KBM-7 (cell line): ENCODE measurements at places on chromosomes 1 and 21.

DNA sequence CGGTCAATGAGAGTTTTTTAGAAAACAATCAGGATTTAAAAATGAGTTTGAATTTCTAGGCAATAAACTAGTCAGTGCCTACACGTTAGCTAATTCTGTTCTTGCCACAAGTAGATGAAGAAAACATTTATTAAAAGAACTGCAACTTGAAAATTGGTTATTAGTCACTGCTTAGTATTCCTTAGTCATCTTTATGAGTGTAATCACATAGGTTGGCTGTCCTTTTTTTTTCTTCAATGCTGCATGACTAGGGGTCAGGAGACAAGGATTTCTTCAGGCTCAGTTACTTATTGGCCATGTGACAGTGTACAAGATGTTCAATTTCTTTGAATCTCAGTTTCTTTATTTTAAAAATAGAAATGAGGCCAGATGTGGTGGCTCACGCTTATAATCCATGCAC is 17.1 kb downstream of the SOAT1 start:
- DNase-seq = no peak

- DNase-seq = no peak
Observed at GRCh38 chr21:35470522-35470921, 421.4 kb upstream of the RUNX1 start.

DNA sequence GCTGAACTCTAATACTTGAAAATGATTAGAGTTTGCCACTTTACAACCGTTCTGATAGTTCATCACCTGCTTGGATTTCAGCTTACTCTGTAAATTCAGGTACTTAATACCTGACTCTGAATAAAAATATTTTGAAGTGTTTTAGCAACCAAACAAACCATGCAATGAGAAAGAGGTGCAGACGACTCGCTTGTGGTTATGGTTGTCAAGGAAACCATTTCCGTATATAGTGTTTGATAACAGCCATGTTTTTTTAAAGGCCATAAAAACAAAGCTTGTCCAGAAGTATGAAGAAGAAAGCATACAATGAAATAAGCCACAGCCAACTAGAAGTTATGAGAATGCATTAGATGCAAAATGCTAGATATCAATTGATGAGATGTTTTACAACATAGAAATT is 167.2 kb upstream of the HMCN1 start:
- peak; percentile 56 for DNase-seq

DNA sequence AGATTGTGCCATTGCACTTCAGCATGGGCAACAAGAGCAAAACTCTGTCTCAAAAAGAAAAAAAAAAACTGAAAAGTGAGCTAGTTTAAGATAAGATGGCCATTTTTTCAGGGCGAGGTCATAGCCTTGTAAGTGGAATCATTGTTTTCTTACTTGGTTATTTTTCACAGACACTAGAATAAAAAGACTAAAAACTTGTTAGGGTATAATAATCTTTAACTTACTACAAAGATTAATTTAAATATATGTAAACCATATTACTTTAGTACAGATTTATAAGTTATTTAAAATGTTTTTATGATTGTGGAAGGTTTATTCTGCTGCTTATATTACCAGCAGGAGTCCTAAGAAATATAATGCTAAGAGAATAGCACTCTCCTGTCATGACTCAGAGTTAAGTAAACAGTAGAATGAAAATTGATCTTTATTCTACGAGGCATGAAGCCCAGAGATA is 23.5 kb downstream of the ANGPTL1 start:
- no peak for DNase-seq

- DNase-seq = no peak
Observed at GRCh38 chr1:32949519-32949918, 15.1 kb downstream of the RNF19B start.

- DNase-seq = no peak
Observed at GRCh38 chr1:198529414-198529813, 11.1 kb downstream of the ATP6V1G3 start.

DNA sequence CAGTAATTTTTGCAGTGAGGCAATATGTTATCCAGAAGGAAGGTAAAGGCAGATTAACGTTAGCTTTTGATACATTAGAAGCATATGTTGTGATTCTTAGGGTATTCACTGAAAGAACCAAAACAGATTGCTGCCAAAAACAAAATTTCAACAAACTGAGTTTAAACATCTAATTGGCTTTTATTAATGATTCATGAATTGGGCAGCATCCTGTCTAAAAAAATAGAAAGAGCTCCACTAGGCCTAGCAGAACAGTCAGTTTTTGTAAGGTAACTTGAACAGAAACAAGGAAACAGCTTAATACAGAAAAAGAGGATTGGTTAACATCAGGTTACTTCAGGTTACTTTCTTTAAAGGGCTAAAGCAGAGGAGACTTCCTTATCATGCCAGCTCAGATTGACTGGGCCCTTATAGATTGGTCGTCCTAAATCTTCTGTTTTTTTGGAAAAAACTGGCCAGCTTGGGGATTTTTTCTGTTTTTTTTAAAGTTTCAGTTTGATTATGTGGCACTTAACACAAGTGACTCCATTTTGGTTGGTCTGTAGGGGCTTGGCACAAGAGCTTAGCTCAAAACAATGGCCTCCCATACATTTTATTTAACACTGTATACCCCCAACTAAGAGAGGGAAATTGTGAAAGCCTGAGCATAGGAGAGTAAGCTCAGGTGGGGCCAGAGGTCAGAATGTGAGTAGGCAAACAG is 36.8 kb upstream of the GALNT2 start:
- no peak for DNase-seq

DNA sequence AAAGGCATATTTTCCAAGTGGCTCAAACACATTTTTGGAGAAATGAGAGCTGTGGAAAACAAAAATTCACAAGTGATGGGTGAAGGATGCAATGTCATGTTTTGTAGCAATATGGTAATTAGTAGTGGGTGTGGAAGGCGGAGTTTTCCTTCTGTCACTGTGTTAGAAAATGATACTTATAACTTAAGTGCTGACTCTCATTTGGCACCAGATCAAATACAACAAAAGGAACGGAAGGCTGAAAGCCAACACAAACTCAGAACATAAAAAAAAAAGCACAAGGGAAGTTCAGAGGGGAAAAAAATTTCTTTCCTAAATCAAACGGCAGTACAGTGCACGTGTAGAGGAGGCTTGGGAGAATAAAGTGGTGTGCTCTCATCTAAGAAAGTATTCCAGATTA is at the start of gene TNFSF18:
TNFSF18 (minus strand) TSS at position 77 of the 400 bp plus-strand sequence; CDS start at position 32, 45 bp downstream.
- DNase-seq = no peak

DNA sequence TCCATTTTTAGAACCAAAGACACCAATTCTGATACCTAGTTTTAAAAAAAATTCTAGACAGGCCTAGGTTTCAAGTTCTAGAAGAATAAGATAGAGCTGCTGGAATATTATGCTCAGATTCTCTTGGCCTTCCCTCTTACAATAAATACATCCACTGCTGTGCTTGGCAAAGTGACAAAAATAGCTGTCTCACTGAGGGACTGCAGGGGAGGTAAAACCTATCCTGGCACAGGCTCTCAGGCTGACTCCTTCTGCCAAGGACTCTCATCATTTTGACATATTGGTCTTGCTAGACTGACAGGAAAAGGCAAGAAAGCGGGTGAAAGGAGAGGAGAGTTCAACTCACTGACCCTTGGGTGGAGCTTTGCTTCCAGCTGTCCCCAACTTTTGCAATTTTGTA is 197.0 kb upstream of the LHX8 start:
- DNase-seq = no peak

- no peak for DNase-seq
Observed at GRCh38 chr1:97980530-97980929, 59.7 kb upstream of the DPYD start.

- no peak for DNase-seq
Observed at GRCh38 chr1:201634261-201634660, 95.3 kb downstream of the NAV1 start.

- DNase-seq = no peak
Observed at GRCh38 chr1:201626629-201627275, 87.8 kb downstream of the NAV1 start.

GRCh38 chr1:221912230-221912629 is 170.3 kb upstream of the DUSP10 start:
- no peak for DNase-seq

- DNase-seq = peak; percentile 50
Observed at GRCh38 chr1:41239988-41240610, 2.0 kb downstream of the SCMH1 start.

- DNase-seq = no peak
Observed at GRCh38 chr1:228205526-228206436, 2.1 kb upstream of the OBSCN start.

- DNase-seq = no peak
Observed at GRCh38 chr1:153466908-153467307, 6.5 kb upstream of the S100A7 start.

- no peak for DNase-seq
Observed at GRCh38 chr1:229636042-229636441, 10.0 kb downstream of the URB2 start.

DNA sequence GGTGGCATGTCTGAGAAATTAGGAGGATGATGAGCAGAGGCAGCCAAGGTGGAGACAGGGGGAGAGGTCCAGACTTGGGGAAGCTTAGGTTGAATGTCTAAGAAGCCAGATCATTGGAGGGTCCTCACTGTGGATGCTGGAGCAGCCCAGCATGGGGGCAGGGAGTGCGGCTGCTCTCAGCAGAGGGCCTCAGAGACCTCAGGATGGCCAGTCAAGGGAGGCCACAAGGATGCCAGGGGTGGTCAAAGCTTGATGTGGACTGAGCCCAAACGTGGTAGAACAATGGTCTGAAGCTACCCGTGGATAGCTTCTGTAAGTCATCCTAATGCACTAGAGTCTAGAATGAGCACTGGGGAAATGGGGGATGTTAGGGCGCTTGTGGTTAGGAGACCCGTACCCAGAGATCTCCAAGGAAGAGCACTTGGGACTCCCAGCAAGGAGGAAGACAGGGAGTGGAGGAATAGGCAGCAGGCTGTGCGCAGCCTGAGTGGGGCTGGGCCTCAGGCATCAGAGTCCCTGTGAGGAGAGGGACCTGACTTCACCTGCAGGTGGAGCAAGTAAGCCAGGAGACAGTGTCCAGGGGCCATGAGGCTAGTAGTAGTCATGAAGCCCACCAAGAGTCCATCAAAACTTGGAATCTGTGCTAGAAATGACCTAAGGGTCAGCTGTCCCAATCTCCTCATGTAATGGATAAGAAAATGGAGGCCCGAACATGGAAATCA is 4.3 kb upstream of the S100A9 start:
- no peak for DNase-seq

DNA sequence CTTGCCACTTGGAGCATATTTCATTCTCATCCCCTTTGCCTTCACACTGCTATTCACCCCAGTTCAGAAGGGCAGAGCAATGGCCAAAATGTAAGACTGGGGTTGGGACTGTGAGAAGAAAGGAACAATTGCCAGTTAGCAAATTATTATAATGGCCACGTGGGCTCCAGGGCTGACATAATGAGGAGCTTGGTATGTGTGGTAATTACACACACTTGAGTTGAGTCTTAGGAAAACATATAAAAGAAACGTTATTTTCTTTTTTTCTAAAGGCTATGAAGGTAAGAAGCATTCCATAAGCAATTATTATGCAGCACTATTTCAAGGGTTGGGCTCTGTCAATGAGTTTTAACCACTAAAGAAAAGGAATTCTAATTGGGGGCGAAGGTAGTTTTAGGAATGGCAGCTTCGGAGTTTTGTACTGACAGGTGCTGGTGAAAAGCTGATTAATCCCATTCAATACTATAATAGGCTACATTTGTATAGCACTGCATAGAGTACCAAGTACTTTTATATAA is 32.5 kb upstream of the BCL10 start:
- DNase-seq = no peak

GRCh38 chr1:57752843-57753242 is 329.0 kb upstream of the DAB1 start:
- DNase-seq = no peak

DNA sequence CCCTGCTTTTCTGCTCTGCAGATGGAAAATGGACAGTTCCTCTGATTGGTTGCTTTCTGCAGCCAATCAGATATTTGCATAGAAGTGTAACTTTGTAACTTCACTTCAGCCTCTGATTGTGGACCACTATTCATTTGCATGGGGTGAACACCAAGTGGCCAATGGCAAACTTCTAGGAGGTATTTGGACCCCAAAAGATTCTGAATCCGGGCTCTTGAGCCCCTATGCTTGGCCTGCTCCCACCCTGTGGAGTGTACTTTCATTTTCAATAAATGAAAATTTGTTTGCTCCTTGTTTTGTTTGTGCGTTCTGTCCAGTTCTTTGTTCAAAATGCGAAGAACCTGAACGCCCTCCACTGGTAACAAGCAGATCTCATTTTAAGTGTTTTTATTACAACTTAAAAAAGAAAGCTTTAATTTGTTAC is 6.4 kb upstream of the GSTM4 start:
- no peak for DNase-seq

DNA sequence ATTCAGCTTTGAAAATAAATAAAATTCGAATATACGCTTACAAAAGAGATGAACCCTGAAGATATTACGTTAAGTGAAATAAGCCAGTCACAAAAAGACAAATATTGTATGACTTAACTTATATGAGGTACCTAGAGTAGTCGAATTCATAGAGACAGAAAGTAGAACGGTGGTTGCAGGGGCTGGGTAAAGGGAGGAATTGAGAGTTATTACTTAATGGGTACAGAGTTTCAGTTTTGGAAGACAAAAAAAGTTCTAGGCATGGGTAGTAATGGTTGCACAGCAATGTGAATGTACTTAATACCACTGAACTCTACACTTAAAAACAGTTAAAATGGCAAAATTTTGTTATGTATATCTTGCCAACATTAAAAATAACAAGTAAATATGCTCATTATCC is 48.6 kb upstream of the ZNHIT6 start:
- no peak for DNase-seq

DNA sequence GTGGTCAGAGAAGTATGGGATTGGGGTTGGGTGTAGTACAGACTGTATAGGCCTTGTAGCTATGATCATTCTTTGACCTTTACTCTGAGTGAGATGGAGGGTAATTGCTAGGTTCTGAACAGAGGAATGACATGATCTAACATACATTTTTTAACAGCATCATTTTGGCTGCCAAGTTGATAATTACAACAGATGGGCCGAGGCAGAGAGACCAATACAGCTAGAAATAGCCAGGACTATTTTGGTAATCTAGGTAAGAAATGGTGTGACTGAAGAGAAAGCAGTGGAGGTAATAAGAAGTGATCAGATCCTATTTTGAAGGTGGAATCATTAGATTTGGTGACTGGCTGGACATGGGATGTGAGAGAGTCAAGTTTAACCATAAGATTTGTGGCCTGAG is 43.5 kb downstream of the RPAP2 start:
- DNase-seq = no peak

- no peak for DNase-seq
Observed at GRCh38 chr21:45877821-45878469, 103.6 kb upstream of the COL6A1 start.

GRCh38 chr1:156654700-156655099 is 12.8 kb downstream of the BCAN start:
- DNase-seq = no peak

- no peak for DNase-seq
Observed at GRCh38 chr1:38050397-38051078, 3.9 kb upstream of the POU3F1 start.
